ENCODE measurements at places on chromosomes 6 and 20. TPM values are rescaled to one million over a fixed set of nuclear protein-coding genes. Genes with fewer than 3 reads are reported as not detected.

GRCh38 chr6:71394926-71395325, 106.3 kb downstream of the OGFRL1 start:
- no peak for DNase-seq

- no peak for DNase-seq
Measured at GRCh38 chr6:20921578-20921977, 387.3 kb downstream of the CDKAL1 start.

DNA sequence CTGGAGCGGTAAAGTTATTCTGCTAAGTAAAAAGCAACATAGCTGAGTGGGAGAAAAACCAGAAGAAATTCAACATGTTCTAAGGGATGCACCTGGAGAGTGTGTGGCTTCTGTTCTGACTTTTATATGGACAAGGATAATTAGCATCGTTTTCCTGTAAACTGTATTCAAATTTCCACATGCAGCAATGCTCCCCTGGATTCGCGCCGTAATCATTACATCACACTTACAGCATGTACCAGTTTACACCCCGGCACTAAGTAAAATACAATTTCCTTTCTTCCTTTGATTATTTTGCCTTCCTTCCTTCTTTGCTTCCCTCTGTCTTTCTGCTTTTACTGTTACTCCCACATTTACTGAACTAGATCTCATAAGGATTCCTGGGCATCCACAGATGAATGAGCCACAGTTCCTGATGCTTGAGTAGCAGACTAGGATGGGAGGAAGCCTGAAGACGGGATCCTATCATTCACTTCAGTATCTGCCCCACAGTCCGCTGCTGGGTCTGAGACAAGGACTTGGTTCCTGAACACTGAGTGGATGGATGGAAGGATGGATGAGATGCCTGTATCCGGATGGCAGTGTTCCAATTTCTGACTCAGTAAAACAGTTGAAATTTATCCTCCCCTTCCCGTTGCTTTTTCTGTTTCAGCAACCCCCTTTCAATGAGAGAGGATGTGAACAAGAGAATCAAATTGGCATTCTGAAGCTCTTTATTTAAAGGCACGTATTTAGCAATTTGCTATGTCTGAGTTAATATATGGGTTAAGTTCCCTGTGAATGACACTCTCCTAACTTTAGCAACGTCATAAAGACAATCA, 174.6 kb downstream of the GJA10 start:
- no peak for DNase-seq

DNA sequence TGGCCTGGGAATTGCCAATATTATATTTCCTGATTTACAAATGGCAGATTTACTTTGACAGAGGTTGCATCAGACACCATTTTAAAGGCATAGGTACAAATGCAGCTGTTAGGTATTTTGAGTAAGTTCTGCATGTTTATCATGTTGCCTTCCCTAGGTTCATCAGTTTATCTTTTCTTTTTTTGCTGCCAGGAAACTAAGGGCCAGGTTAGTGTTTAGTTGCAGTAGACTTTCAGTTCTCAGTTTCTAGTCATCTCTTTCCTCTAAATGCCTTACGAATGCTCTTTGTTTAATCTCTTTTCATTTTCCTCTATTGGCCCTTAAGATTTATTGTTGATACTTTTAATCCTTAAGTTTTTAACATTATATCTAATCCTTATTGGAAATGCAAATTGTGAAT, 129.9 kb downstream of the SMAP1 start:
- no peak for DNase-seq

DNA sequence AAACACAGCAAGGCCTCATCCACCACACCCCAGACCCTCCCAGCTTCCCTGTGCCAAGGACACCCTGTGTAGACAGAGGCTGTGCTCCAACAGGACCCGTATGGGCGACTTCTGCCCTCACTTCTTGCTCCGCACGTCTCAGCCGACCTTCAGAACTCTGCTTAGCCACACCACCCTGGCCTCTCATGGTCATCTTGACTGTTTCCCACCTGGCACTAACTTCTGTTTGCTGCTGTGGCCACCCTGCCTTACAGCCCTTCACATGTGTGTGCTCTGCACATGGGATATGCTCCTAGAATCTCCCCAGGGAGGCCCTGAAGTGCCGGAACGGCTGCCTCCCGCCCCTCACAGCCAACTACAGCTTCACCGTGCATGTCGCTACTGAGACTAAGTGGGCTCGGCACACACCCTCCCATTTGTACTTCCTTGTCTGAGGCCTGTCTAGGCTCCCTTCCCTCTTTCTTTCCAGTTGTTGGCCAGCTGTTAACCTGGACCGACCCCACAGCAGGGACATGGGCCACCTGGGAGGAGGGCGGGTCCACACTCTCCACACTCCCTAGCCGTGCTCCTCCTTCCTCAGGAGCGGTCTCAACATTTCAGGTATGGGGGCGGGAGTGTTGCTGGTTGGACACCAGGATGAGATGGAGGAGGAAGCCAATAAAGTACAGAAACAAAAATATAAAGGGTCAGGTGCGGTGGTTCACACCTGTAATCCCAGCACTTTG, 69.6 kb downstream of the PYGB start:
- DNase-seq: no peak

GRCh38 chr6:30725713-30726505, 5.8 kb downstream of the TUBB start:
- no peak for DNase-seq

The SOX18 gene
- 83.4 TPM for total RNA-seq

All from left cardiac atrium (tissue), 4 donors.